ENCODE measurements at places on chromosomes 4 and X.

GRCh38 chr4:13656569-13657405 lies 29.3 kb upstream of the BOD1L1 start:
- DNase-seq: peak; percentile 73

DNA sequence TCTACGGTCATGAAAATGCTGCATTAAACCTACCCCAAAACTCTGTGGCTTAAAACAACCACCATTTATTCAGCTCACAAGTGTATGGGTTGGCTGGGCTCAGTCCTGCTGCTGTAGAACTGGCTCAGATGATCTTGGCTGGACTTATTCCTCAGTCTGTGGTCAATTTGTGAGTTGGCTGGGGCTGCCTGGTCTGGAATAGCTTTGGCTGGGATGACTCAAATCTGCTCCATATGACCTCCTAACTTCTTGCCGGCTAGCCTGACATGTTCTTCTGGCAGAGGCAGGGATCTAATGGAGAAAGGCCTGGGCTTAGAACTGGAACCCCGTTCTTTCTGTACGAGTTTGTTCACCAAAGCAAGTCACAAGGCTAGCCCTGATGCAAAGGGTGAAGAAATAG lies 71.7 kb downstream of the CFAP299 start:
- DNase-seq: peak; percentile 61

GRCh38 chrX:69195810-69196209 lies 30.6 kb upstream of the PJA1 start:
- DNase-seq: no peak

- no peak for DNase-seq
These were observed 600.5 kb upstream of the SLIT2 start for GRCh38 chr4:19650903-19651864.

- DNase-seq: no peak
These were observed 34.6 kb upstream of the DCAF8L2 start for GRCh38 chrX:27555514-27555913.

GRCh38 chr4:168863719-168864647 lies 146.1 kb downstream of the CBR4 start:
- DNase-seq: no peak

DNA sequence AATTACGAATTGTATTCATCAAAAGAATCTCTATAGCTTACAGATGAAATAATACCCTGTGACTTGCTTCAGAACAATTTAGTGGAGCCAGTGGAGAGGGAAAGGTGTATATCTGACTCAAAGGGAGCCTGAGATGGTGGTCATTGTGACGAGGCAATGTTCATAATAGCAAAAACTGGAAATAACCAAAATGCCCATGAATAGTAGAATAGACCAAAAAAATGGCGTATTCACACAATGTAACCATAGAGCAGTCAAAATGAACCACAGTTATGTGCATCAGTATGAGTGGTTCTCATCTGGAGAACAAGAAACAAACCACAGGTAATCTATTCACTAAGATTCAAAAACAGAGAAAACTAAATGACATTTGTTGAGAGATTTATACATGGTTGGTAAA lies 125.3 kb upstream of the CLNK start:
- no peak for DNase-seq

- no peak for DNase-seq
These were observed 205.7 kb upstream of the MAOA start for GRCh38 chrX:43450355-43450754.

DNA sequence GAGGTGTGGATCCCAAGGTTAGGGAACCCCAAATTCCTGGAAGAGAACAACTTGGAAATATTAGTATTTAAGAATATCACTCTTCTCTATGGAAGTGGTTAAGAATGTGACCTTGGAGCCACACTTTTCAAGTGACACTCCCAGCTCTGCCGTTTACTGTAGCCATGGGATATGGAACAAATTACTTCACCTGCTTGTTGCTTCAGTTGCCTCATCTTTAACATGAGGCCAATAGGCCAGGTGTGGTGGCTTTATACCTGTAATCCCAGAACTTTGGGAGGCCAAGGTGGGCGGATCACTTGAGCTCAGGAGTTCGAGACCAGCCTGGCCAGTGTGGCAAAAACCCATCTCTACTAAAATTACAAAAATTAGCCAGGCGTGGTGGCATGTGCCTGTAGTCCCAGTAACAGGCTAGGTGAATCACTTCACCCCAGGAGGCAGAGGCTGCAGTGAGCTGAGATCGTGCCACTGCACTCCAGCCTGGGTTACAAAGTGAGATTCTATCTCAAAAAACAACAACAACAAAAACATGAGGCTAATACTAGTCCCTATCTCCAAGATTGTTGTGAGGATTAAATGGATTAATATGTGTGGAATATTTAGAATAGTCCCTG lies 13.0 kb downstream of the IL13RA1 start:
- no peak for DNase-seq

- no peak for DNase-seq
These were observed 137.2 kb downstream of the SHROOM3 start for GRCh38 chr4:76572224-76572623.

- peak; percentile 42 for DNase-seq
These were observed 120.3 kb downstream of the EFHC2 start for GRCh38 chrX:44223150-44223549.

DNA sequence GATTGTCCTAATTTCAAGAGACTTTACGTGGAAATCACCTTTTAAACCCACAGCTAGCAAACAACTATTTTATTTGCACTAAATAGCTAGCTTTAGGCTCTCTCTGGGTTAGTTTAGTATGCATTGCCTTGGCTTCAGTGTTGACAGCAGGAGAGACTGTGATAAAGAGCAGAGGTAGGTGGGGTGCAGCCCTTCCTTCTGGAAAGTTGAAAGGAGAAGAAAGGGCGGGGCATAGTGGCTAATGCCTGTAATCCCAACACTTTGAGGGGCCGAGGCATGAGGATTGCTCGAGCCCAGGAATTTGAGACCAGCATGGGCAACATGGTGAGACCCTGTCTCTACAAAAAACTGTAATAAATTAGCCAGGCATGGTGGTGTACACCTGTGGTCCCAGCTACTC lies 29.0 kb upstream of the TMEM154 start:
- no peak for DNase-seq

DNA sequence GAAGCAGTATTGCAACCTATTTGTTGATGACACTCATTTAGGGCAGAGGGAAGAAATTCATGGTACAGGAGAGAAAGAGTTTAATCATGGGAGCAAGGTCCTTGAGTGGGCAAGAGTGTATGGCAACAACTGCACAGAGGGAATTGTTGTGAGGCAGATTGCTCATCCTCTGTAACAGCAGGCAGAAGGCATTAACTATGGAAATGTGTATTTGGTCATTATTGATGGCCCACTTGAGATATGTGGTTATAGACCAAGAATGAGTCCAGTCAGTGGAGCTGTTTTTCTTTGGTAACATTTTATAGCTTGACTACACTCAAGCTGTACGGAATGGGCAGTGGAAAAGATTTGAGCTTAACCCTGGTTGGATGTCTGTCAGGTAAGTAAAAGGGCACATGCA lies 15.9 kb downstream of the PLRG1 start:
- no peak for DNase-seq

DNA sequence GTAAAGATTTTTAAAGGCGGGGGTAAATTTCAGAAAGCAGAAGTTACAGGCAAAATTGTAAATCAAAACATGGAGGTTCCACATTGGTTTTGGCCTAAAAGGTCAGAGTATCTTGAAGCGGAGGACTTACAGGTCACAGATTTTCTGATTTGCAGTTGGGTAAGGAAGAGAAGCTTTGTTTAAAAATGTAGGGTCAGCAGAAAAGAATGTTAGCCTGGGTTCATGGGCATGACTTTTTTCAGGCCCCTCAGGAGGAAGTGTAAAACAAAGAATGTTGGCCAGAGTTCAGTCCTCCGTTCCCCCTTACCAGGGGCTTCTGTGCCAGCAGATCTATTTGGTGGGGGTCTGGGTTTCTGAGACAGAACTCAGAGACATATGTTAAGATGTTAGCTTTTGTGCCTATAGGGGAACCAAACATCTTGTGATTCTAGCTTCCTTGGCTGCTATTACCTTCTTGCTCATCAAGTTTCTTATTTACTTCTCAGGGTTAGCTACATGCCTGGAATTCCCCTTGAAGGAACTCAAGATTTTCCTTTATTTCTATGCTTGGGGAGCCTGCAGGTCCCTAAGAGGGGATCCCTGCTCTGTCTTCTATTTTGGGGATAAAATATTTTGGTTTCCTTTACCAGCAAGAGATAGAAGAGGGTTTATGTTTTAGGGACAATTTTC lies 160.3 kb downstream of the ANK2 start:
- DNase-seq: no peak

Measured in ELR (cell line).